Upper lobe of left lung (tissue), 6 donors: ENCODE measurements at places on chromosomes 11 and 22.
A peak's percentile ranks its signal among the peaks of the same experiment; 100 is the strongest.

GRCh38 chr22:36208914-36209313 is 7.3 kb upstream of the APOL4 start:
- peaks cover 18% of the 10 kb centered on the region for H3K4me1 ChIP-seq
- H3K36me3 ChIP-seq: no peaks in the 10 kb centered on the region
- no peak for DNase-seq
- H3K4me3 ChIP-seq: no peak overlapping the region

DNA sequence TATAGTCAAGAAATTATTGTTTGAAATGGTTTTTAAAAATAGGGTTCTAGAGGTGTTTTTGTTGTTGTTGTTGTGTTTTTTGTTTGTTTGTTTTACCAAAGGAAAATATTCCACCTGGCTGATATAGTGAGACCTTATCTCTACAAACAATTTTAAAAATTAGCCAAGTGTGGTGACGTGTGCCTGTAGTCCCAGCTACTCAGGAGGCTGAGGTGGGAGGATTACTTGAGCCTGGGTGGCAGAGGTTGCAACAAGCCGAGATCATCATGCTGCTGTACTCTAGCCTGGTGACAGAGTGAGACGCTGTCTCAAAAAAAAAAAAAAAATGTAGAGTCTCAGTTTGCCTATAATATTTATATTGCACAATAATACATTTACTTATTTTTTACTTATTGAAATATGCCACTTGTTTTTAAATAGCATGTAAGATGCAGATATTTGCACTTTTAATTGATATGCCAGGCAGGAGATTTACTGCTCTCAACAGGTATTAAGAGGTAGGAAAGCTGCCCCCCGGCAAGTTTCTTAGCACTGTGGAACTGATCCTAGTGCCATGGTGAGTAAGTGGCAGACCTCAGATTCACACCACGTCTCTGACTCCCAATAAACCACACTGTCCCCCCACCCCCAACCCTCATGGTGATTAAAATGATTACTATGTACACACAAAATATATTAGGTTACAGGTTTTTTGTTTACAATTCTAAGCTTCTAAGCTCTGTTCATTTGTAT is 157.4 kb downstream of the TEAD1 start:
- no peaks in the 10 kb centered on the region for H3K27me3 ChIP-seq
- H3K4me3 ChIP-seq: no peak overlapping the region
- peaks cover 25% of the 10 kb centered on the region for H3K4me1 ChIP-seq
- no peaks in the 10 kb centered on the region for H3K36me3 ChIP-seq
- no peak for DNase-seq

GRCh38 chr11:34665077-34665835 is 44.4 kb downstream of the EHF start:
- H3K36me3 ChIP-seq: no peaks in the 10 kb centered on the region
- DNase-seq: no peak
- H3K27ac ChIP-seq: no peak overlapping the region

DNA sequence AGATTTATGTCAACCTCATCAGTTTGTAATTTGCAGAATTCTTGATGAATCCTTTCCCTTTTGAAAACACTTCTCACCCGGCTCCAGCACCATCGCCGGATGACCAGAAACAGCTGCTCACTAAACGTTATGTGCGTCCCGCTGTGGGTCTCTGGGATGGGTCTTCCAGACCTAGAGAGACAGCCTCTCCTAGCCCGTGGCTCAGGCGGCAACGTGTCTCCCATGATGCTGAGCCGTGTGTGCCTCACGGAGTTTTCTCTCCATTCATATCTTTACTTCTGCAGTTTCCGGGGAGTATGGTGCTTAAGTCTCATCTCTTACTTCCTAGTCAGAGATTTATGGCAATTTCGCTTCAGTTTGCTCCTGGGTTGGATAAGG is 25.0 kb upstream of the ACR start:
- H3K27ac ChIP-seq: peak overlapping the region; percentile 6
- no peaks in the 10 kb centered on the region for H3K36me3 ChIP-seq

DNA sequence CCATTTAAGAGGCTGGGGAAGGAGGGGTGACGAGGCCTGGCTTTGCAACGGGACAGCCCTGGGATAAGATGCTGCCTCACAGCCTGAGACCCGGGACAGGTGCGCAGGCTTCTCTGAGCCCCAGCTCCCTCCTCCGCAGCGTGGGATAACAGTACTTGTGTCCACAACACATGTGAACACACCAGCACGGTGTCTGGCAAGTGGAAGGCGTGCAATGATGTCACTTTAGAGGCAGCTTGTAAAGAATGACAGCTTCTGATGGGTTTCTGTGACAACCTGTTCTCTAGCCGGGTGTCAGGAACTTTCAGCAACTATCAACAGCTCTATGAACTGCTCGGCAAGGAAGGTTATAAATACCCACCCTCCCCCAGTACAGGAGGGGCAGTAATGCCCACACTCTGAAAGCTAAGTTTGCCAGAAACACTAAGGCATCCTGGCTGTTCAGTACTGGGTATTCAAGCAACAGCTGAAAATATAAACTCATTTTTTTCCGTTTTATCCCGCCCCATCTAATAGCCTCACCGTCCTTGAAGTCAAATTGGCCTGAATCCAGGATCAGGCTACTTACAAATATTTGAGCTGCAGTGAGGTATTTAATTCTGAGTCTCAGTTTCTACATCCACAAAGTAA is 59.7 kb downstream of the MYH9 start:
- H3K27me3 ChIP-seq: no peaks in the 10 kb centered on the region
- H3K27ac ChIP-seq: peak overlapping the region; percentile 91
- peaks cover 48% of the 10 kb centered on the region for H3K36me3 ChIP-seq
- no peak overlapping the region for H3K4me3 ChIP-seq

DNA sequence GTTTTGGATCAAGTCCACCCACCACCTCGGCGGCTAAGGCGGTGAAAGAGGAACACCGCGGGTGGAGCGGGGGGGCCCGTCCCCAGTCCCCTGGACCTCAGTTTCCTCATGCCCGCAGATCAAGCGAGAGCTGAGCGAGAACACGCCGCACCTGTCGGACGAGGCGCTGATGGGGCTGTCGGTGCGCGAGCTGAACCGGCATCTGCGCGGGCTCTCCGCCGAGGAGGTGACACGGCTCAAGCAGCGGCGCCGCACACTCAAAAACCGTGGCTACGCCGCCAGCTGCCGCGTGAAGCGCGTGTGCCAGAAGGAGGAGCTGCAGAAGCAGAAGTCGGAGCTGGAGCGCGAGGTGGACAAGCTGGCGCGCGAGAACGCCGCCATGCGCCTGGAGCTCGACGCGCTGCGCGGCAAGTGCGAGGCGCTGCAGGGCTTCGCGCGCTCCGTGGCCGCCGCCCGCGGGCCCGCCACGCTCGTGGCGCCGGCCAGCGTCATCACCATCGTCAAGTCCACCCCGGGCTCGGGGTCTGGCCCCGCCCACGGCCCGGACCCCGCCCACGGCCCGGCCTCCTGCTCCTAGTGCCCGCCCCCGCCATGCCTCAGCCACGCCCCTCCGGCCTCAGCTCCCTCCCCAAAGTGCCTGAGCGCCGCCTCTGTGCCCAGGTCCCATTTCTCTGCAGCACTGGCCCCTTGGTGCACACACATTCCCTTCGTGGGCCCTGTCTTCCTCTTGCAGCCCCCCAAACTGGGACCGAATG is 12.7 kb downstream of the MAFF start:
- peak overlapping the region; percentile 21 for H3K4me3 ChIP-seq
- H3K36me3 ChIP-seq: no peaks in the 10 kb centered on the region
- peaks cover 39% of the 10 kb centered on the region for H3K4me1 ChIP-seq
- H3K27me3 ChIP-seq: no peaks in the 10 kb centered on the region
- H3K27ac ChIP-seq: peak overlapping the region; percentile 72
- peak; percentile 80 for DNase-seq

DNA sequence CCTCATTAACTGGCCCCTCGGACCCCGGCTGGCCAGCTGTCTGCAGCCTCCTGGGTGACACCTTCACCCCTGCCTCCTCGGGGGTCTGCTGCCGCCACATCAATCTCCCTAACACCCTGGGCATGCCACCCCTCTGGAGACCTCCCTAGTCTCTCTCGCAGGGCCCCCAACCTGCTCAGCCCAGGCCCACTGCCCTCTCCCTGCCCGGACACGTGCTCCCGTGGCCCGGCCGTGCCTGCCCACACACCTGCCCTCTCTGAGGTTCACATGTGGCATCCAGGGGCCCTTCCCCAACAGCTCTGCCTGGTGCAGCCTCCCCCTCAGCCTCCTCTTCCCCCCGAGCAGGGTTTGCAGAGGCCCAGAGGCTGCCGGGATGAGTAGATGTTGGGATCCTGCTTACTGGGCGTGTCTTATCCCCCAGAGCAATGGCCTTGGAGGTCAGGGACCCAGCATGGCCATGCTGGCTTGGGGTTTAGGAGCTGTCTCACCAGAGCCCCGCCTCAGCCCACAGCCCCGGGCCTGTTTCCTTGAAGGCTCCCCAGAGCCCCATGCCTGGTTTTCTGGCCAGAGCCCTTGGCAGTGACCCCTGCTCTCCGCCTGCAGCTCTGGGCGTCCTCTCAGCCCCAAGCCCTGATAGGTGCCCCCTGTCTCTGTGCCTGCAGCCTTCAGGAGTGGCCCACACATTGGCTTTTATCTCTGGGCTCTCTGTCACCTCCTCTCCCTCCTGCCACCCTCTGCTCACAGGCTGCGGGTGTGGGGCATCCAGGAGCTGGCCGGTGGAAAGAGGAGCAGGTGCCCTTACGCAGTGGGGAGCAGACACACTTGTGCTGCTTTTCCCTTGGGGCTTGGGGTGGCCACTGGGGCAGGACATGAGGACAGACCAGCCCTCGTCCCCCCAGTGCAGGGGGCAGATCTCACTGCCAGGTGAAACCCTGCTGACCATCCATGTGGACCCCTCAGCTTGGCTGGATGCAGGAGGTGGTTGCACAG is 25.7 kb upstream of the SEPTIN5 start:
- DNase-seq: peak; percentile 61
- H3K4me1 ChIP-seq: no peaks in the 10 kb centered on the region
- no peak overlapping the region for H3K27ac ChIP-seq
- H3K27me3 ChIP-seq: no peaks in the 10 kb centered on the region
- no peak overlapping the region for H3K4me3 ChIP-seq
- no peaks in the 10 kb centered on the region for H3K36me3 ChIP-seq

DNA sequence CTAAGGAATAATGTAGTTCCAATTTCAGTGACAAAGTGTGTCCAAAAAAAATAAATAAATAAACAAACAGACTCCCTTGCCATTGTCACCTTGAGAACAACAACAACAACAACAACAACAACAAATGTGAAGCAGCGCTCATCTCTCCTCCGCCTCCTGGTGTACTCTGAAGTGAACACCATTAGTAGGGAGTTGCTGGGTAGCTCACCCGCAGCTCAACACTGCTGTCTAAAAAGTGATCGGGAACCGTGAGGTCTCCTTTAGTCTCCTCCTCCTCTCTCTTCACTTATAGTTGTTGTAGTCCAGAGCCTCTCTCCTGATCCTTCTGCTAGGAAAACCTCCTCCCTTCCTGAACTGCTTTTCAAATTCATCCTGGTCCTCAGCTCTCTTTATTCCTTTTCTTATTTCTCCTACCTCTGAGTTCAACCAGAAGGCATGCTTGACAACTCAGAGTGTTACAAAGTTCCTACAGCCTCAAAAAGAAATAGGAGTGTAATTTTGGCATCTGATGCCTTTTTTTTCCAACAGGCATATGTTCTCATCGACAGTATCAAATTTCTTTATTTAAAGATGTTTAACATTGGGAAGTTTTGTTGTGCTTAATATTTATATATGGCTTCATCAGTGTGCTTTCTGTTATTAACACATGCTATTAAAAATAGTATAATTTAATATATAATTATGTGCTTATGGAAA is 215.1 kb downstream of the PGR start:
- no peak overlapping the region for H3K27ac ChIP-seq
- H3K27me3 ChIP-seq: no peaks in the 10 kb centered on the region
- H3K4me3 ChIP-seq: no peak overlapping the region
- no peaks in the 10 kb centered on the region for H3K36me3 ChIP-seq

GRCh38 chr11:100929377-100929776 is 200.2 kb downstream of the PGR start:
- no peaks in the 10 kb centered on the region for H3K4me1 ChIP-seq
- no peak overlapping the region for H3K27ac ChIP-seq
- H3K36me3 ChIP-seq: no peaks in the 10 kb centered on the region
- no peaks in the 10 kb centered on the region for H3K27me3 ChIP-seq

- peaks cover 45% of the 10 kb centered on the region for H3K4me1 ChIP-seq
- H3K27me3 ChIP-seq: no peaks in the 10 kb centered on the region
- no peak for DNase-seq
- H3K27ac ChIP-seq: peak overlapping the region; percentile 90
Observed at GRCh38 chr22:39474351-39475111, 17.7 kb downstream of the MGAT3 start.

- H3K36me3 ChIP-seq: no peaks in the 10 kb centered on the region
- DNase-seq: no peak
- no peak overlapping the region for H3K4me3 ChIP-seq
Observed at GRCh38 chr11:9008661-9009060, 4.9 kb upstream of the NRIP3 start.

DNA sequence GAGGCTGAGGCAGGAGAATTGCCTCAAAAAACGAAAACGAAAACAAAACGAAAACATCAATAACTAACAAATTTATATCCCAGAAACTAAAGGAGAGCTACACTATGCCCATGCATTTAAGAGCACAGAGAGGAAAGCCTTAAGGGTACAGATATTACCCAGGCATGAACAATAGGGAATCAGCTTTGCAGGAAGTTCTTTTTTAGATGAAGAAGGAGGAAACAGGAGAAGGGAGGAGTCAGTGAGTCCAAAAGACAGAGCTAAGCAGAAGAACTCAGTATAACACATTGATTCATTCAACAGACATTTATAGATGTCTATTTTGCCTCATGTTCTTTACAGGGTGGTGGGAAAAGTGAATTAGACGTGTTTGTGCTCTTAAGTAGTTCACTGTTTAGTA is 8.3 kb downstream of the MRPL17 start:
- H3K27ac ChIP-seq: no peak overlapping the region
- no peaks in the 10 kb centered on the region for H3K27me3 ChIP-seq
- H3K4me1 ChIP-seq: no peaks in the 10 kb centered on the region
- no peak for DNase-seq

GRCh38 chr11:72758304-72758689 is 6.1 kb upstream of the ARAP1 start:
- no peak overlapping the region for H3K27ac ChIP-seq
- H3K36me3 ChIP-seq: peaks cover 31% of the 10 kb centered on the region
- DNase-seq: no peak
- H3K27me3 ChIP-seq: no peaks in the 10 kb centered on the region

GRCh38 chr22:42939941-42940653 is 74.9 kb downstream of the PACSIN2 start:
- H3K4me3 ChIP-seq: no peak overlapping the region
- H3K36me3 ChIP-seq: no peaks in the 10 kb centered on the region
- peaks cover 57% of the 10 kb centered on the region for H3K4me1 ChIP-seq

DNA sequence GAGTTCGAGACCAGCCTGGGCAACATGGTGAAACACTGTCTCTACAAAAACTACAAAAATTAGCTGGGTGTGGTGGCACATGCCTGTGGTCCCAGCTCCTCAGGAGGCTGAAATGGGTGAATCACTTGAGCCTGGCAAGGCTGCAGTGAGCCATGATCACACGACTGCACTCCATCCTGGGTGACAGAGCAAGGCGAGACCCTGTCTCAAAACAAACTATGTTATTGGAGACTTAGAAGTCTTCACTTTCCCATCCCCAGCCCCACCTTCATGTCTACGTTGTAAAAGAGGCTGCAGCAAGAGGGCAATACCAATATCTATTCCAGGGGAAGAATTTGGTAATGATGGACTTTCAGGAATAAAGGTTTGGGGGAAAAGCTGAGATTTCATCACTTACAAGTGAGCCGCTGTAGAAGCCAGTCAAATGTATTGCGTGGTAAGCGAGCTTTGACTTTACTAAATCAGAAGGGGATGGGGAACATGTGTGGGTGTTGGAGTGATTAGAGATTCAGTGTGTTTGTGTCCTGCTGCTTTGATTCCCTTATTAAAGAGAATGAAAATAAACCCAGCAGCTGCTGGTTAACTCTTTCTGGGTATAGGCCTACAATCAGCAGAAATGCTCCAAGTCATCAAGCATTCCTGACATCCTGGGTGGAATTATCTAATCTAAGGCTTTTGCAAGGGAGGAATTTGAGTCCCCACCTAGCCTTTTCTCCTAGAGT is 53.7 kb downstream of the UBASH3B start:
- H3K4me3 ChIP-seq: no peak overlapping the region
- no peaks in the 10 kb centered on the region for H3K27me3 ChIP-seq
- H3K27ac ChIP-seq: peak overlapping the region; percentile 5
